Left lung (tissue), 14 donors: ENCODE measurements at places on chromosomes 6 and 20. TPM values are rescaled to one million over a fixed set of nuclear protein-coding genes. Genes with fewer than 3 reads are reported as not detected.

The TCP11 gene
- total RNA-seq = 0.35 TPM

The CUTA gene
- total RNA-seq = 175 TPM

The TAAR8 gene
- total RNA-seq = not detected

The OPRM1 gene
- not detected for total RNA-seq

The RIPOR2 gene
- total RNA-seq = 18.7 TPM

The MDFI gene
- total RNA-seq = 45.9 TPM

The KCNB1 gene
- total RNA-seq = 0.34 TPM

DNA sequence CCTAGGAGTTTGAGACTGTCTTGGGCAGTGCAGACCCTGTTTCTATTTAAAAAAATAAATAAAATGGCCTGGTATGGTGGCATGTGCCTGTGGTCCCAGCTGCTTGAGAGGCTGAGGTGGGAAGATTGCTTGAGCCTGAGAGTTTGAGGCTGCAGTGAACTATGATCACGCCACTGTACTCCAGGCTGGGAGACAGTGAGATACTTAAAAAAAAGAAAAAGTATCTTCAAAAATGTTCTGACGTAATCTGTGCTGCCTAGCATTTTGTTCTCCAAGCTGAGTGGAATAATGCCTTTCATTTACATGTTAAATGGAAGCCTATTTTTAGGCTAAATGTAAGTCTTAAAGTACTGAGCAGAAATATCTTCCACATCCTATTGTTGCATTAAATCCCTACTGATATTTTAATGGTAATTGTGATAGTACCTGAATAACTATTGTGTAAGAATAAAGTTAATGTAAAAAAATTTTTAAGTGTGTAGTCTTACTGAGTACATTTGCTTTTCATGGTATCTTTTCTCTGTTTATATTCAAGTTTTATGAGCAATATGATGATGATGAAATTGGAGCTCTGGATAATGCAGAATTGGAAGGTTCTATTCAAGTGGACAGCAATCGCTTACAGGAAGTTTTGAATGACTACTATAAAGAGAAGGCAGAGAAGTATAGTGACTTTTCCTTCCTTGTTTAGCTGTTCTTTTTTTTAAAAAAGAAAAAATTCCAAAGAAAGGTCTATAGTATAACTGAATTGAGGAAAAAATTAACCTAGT lies 4.2 kb upstream of the ZC2HC1B start:
- no peak for DNase-seq

DNA sequence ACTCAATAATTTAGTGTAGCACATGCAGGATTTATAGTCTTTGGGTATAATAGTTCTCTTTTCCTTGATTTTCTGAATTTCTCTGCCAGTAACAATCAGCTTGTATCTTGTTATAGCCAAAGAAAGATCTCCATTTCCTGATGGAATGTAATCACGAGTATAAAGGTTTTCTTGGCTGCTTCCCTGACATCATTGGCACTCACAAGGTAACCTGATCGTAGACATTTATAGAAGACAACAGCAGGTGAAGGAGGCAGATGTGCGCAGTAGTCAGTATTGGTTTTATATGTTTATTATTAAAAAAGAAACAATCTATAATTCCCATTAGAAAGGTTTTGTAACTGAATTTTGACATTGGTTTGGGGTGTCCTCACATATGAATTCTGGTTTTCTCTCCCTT lies 44.3 kb upstream of the SYNJ2 start:
- no peak for DNase-seq

- no peak for DNase-seq
Observed at GRCh38 chr6:73888050-73888449, 192.0 kb downstream of the CD109 start.

- DNase-seq = no peak
Observed at GRCh38 chr6:105757512-105758200, 328.5 kb upstream of the PRDM1 start.

DNA sequence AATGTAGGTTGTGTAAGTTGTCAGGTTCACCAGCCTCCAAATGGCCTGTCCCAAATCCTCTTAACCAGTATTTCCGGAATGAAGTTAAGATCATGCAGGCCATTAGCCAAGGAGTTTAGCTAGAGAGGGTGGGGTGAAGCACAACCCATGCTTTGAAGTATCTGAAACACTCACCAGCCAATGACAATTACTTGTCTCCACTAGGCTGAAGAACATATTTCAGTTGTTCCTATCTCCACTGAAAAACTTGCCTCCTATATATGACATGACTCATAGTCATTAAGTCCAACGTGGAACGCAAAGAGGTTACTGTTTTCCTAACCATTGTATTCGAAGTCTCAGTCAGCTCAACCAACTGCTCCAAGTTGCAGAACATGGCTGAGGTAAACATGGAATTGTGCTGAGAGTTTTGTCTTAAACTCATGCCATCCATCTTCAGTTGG lies 37.4 kb upstream of the TNFAIP3 start:
- DNase-seq = no peak

GRCh38 chr6:156190270-156190669 lies 586.9 kb upstream of the ARID1B start:
- DNase-seq = no peak

DNA sequence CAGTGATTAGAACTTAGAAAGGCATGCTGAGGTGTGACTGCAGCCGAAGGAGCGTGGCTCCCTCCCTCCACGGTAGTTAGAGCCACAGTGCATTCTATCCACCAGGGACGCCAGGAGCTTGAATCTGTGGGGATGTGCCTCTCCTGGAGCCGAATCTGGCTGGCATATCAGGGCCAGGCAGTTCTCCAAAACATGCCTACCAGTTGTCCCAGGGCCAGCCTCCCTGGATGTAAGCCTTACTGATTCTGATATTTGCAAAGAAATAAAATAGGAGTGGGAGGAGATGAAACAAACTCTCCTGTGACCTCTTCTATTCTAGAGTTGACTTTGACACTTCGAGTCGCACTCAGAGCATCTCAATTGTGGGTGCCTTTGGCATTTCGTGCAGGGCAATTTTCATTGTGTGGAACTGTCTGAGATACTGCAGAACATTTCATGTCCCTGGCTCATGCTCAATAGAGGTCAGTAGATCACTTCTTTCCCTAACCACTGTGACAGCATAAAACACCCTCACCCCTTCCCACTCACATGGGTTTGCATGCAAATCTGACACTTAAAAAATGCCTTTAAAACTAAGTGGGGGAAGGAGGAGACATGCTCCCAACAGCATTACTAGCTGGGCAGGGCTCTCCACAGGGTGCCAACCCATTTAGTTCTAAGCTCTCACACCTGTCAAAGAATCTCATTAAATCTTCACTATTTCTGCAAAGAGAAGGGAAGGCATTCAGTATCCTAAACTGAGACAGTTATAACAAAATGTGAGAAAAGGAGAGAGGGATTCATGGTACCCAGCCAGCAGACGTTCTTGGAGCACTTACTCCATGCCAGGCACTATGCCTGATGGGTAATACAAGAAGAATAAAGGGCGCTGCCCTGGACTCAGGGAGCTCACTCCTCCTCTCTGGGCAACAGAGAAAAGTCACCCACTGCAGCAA lies 378.9 kb downstream of the PREX1 start:
- no peak for DNase-seq

DNA sequence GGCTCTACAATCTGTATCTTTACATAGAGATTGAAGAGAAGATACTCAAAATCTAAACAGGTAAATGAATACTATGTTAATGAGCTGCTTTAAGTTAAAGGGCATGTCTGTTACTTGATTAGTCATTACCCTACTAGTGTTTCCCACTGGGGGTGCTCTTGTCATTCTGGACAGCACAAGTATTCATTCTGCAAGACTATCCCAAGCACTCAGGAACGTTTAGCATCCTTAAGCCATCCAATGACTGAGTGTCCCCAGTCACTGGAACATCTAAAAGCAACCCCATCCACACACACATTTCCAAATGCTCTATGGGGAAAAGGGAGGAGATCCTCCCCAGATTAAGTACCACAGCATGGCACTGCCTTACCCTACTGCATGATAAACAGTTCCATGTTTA lies 25.7 kb downstream of the EZR start:
- DNase-seq = no peak

DNA sequence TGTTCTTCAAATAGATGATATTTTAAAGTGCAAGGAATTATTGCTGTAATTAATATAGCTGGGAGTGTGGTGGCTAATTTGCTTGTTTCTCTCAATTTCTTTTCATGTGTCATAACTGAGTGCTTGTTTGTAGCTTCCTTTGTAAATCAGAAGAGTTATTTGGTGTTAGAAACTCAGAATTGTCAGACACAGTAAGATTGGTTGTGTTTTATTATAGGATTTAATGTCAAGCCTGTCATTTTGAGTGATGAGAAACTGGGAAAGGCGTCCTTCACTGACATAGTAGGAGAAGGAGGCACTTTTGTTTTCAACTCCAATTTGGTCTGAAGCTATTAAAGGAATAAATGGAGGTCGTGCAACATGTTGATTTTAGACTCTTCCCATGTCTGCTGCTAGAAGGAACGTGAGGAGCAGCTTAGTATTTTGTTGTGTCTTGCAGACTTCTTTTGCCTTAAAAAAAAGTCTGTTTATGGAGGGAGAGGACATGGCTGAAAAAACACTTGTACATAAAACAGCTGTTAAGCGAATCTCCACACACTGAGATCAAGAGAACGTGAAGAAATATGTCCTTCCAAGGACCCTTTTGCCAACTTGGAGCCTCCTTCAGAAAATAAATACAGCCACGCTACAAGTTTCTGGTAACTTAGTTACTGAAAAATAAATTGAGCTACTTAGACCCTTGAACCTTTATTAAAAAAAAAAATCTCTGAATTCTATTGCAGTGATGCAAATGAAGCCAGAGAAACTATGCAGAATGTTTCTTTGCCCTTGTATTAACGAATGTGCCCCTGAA lies 59.5 kb downstream of the BMP6 start:
- no peak for DNase-seq

- no peak for DNase-seq
Observed at GRCh38 chr6:3892603-3893002, 43.4 kb downstream of the FAM50B start.

DNA sequence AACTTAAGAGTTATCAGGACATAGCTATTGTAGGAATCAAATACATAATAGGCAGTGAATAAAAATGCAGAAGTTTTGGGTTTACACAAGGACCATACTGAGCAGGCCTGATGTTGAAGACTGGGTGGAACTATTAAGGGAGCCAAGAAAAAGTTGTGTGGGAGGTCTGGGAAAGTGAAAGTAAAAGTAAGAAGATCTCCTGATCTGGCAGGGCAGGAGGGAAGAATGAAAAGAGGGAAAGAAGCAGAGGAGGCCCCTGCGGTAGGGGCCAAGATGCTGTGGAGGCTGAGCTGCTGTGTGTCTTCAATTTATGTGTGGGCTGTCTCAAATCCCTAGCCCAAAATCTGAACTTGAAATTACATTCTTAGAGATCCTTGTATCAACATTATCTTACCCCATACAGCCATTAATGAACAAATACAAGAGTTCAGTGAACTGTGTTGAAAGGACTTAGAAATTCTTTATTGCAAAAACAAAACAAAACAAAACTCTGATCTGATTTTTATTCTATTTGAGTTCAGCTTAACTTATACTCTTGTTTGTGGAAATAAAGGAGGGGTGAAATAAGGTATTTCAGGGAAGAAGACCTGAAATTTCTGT lies 1183.8 kb downstream of the HACE1 start:
- DNase-seq = no peak

DNA sequence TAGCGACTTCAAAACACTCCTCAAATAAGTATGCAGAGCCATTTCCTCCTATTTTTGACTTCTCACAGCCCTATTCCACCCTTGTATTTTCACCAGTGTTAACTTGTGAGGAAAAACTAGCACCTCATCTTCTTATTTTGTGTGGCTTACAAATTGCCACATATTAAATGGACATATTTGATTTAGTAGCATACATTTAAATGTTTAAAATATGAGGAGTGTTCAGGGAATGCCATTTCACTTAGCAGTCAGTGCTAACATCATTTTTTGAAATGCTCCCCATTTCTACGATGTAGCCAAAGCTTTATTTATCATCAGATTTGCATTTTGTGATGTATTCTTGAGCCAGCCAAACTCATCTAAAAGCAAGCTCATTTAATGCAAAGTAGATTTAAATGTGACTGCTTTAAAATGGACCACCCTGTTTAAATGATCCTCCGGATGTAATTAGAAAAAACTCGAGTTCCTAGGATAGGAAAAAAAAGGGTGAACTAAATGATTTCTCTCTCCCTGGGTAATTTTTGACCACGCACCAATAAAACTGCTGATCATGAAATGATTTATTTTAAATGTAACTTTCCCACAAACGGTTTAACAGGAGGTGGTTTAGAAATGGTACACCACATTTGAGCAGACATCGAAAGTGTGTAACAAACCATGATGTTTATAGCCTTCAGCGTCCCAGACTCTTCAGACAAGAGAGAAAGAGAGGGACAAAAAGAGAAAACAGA lies 172.6 kb downstream of the CD83 start:
- DNase-seq = no peak

DNA sequence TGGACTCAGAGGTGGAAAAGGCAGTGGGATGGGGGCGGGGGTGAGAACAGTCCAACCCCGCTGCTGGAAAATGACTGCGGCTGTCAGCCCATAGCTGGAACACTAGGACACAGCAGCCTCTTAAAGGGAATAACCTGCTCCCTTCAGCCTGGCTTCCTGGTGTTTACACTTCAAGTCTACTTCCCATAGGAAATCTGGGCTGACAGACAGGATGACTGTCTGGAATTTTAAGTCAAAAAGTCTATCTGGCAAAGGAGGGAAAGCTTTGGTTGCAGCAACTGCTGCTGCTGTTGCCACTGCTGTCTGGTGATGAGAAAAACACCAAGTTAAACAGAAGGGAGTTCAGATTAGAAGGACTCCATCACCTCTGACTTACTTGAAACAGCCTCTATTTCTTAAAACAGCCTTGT lies 44.9 kb downstream of the TNFRSF21 start:
- no peak for DNase-seq

DNA sequence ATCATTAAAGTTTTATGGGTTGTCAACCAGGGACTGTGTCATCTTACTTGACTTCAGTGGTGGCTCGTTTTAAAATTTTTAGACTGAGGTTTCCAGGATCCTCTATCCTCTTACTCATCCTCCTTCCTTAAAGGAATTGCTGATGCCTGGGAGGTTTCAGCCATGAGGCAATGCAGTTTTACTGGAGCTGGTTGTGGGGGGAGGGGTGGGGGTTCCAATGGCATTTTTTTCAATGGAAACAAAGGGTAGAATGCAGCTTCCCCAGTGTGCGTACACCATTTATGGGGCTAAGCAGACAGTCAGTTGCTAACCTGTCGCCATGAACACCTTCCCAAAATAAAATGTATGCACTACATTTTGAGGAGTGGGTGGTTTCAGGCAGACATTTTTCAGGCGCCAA lies 88.0 kb downstream of the METTL24 start:
- no peak for DNase-seq

DNA sequence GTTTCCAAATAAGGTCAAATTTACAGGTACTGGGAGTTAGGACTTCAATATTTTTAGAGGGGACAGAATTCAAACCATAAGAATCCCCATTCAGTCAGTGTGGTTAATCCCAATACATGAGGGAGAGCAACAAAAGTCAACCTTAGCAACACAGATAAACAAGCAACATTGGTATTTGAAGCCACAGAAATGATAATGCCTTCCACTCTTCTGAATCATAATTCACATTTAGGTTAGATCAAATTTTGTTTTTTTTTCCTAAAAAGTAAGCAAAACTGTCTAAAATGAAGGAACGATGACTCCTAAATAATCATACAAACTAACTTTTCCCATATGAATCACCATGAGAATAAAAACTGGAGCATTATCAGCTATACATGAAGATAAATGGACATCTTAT lies 246.0 kb upstream of the TENT5A start:
- no peak for DNase-seq
